ENCODE measurements at places on chromosomes 6 and 20. TPM values are rescaled to one million over a fixed set of nuclear protein-coding genes. Genes with fewer than 3 reads are reported as not detected.

The CLDN20 gene
- 1.2 TPM for polyA plus RNA-seq

The ABT1 gene
- polyA plus RNA-seq: 16.1 TPM

The SMOC2 gene
- polyA plus RNA-seq: 9.5 TPM

The DEF6 gene
- 6.4 TPM for polyA plus RNA-seq

DNA sequence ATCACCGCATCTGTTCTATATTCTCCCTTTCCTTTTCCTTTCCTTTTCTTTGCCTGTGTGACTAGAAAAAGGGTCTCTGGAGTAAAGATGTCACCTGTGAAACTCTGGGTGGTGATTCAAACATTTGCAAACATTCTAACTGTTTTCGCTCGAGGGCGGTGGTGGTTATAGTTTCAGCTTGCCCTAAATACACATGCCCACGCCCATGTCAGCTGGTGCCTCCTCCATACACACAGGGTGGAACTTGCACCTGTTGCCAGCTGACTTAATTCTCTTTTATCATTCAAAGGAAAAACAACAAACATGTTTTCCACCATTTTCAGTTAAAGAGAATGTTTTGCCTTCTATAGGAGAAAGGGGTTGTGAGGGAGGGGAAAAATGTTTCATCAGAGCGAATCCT is 381.9 kb upstream of the ARID1B start:
- peaks cover 16% of the 10 kb centered on the region for H3K27me3 ChIP-seq
- H3K4me3 ChIP-seq: no peak overlapping the region
- no peaks in the 10 kb centered on the region for H3K36me3 ChIP-seq
- H3K4me1 ChIP-seq: no peaks in the 10 kb centered on the region

DNA sequence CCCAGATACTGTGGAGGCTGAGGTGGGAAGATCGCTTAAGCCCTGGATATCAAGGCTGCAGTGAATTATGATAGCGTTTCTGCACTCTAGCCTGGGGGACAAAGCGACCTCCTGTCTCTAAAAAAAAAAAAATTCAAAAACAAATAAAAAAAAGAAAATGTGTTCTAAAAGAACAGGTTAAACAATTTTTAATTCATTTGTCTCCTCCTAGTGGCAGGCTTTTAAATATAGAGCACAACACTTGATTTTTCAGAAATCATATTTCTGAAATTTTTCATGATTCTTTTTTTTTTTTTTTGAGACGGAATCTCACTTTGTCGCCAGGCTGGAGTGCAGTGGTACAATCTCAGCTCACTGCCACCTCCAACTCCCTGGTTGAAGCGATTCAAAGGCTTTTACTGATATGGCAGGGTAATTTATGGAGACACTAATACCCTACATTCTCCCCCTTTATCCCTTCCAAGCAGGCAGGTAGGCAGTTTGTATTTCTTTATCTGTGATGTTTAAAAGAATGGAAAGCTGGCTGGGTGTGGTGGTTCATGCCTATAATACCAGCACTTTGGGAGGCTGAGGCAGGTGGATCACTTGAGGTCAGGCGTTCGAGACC is 8.7 kb upstream of the GTF3C6 start:
- H3K4me1 ChIP-seq: peaks cover 3% of the 10 kb centered on the region
- H3K27ac ChIP-seq: no peak overlapping the region
- H3K4me3 ChIP-seq: no peak overlapping the region
- no peaks in the 10 kb centered on the region for H3K36me3 ChIP-seq
- no peaks in the 10 kb centered on the region for H3K27me3 ChIP-seq

DNA sequence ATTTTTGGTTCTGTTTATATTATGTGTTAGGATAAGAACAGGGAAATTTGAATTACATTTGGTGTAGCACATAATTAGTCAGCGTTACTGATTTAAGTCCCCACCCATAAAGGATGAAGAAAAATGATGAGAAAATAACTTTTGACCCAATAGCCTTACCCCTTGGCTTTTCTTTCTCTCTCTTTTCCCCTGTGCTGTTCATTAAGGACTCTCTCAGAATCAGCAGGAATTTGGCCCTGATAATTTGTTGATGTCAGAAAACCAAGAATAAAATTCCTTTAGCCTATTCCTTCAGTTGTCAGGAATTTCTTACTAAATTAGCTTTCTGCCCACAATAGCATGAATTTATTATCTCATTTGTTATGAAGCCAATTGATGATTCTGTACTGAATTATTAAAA is 18.5 kb downstream of the PLCB1 start:
- no peak for DNase-seq
- no peaks in the 10 kb centered on the region for H3K27me3 ChIP-seq
- no peaks in the 10 kb centered on the region for H3K36me3 ChIP-seq
- peaks cover 65% of the 10 kb centered on the region for H3K4me1 ChIP-seq
- no peak overlapping the region for H3K27ac ChIP-seq

GRCh38 chr6:87763901-87764300 is 61.9 kb upstream of the AKIRIN2 start:
- H3K27ac ChIP-seq: no peak overlapping the region
- no peaks in the 10 kb centered on the region for H3K27me3 ChIP-seq
- peaks cover 10% of the 10 kb centered on the region for H3K4me1 ChIP-seq

DNA sequence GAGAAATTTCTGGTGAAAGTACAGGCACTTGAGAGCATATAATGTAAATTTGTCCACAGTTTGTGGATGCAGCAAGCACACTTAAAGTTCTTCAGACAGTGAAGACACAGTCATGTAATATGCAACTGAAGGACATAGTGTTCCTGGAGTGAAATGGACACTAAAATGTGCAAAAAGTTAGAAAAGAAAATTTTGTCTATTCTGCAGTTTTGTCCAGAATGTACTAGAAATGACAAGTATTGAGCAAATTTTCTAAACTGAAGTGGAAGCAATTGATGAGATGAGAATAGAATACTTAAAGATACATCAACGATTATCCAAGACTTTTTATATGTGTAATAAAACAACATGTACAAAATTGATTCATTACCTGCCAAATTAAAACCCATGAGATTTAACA is 647.0 kb upstream of the IMPG1 start:
- H3K27ac ChIP-seq: no peak overlapping the region
- H3K27me3 ChIP-seq: no peaks in the 10 kb centered on the region
- H3K4me1 ChIP-seq: no peaks in the 10 kb centered on the region
- H3K36me3 ChIP-seq: no peaks in the 10 kb centered on the region
- no peak for DNase-seq
- H3K4me3 ChIP-seq: no peak overlapping the region

DNA sequence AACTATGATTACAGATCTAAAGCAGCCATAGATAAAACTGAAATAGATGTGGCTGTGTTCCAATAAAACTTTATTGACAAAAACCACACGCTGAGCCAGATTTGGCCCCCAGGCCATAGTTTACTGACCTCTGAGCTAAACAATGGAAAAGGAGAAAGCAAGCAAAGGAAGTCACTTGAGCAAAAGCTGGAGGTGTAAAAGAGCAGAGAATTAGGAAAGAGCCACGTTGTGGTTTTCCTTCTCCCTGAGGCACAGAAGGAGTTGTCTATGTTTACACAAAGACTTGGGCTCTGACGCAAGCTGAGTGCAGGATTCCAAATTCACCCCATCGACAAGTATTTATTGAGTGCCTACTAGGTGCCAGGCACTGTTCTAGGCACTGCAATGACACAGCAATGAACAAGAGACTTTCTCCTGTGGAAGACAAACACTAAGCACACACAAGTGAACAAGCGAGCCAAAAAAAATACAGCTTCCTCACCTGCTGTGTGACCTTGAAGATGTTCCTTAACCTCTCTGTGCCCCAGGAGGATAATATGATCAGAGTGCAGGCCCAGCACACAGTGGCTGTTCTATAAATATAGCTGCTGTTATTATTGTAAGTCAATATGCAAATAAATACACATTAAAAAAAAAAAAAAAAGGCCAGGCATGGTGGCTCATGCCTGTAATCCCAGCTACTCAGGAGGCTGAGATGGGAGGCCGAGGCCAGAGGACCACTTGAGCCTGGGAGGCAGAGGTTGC is 75.4 kb upstream of the PTPN1 start:
- no peaks in the 10 kb centered on the region for H3K36me3 ChIP-seq
- H3K27me3 ChIP-seq: no peaks in the 10 kb centered on the region
- no peak for DNase-seq

- no peak overlapping the region for H3K4me3 ChIP-seq
- H3K4me1 ChIP-seq: no peaks in the 10 kb centered on the region
- no peak overlapping the region for H3K27ac ChIP-seq
- no peak for DNase-seq
These were observed 14.2 kb downstream of the MAP7 start for GRCh38 chr6:136535880-136536650.

DNA sequence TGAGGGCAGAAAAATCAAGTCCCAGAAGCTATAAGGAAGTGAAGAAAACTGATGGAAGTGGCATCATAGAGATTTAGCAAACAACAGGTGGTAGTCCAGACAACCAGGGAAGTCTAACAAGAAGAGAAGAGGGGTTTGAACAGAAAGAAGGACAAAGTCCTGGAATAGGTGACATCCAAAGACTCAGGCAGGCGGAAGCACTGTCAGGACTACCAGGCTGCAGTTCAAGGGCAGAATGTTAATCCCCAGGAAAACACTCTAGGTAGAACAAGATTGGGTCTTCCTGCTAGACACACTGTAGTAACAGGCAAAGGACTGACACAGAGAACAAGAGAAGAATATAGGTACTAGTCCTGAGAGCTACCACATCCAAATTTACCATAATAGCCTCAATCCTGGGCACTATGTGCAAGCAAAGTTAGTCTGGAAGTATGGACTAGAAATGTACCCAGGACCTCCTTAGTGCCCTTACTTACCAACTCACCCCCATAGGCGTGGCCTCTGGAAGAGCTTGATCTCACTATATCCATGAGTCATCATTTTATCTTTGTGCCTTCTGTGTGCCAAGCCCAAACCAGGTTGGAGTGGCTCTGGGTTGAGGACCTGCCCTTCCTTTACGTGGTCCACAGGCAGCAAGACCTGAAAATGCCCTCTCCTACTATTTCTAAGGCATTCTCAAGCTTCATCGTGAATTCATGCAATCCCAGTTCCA is 2.2 kb upstream of the EPB41L2 start:
- no peak for DNase-seq
- H3K27ac ChIP-seq: no peak overlapping the region
- no peak overlapping the region for H3K4me3 ChIP-seq
- no peaks in the 10 kb centered on the region for H3K4me1 ChIP-seq
- no peaks in the 10 kb centered on the region for H3K36me3 ChIP-seq

GRCh38 chr20:23046431-23046830 is 3.0 kb downstream of the THBD start:
- DNase-seq: no peak
- peak overlapping the region; percentile 91 for H3K27ac ChIP-seq
- peaks cover 9% of the 10 kb centered on the region for H3K36me3 ChIP-seq
- peaks cover 70% of the 10 kb centered on the region for H3K4me1 ChIP-seq

DNA sequence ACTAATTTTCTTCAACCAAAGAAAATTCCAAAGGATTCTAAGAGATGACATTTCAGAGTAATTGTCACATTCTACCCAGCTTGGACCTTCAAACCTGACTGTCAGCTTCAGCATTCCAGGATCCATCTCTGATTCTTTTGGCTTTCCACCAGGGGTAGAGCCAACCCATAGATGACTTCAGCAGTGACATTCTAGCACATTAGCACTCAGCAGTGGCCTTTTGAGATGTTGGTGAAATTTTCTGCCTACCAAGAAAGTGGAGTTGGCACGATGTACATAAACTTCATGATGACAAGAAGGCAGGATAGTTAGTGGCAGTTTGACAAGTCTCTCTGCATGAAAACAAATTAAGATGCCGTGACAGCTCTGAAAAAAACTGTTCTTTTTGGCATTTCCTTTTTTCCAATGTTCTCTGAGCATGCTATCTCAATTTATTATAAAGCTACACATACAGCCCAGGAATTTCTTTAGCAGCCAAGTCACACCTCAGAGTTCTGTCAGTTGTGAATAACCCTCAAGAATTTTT is 466.5 kb upstream of the RNF217 start:
- no peaks in the 10 kb centered on the region for H3K27me3 ChIP-seq
- no peak overlapping the region for H3K4me3 ChIP-seq
- H3K36me3 ChIP-seq: no peaks in the 10 kb centered on the region
- H3K4me1 ChIP-seq: no peaks in the 10 kb centered on the region
- no peak overlapping the region for H3K27ac ChIP-seq

- H3K4me3 ChIP-seq: no peak overlapping the region
- H3K27ac ChIP-seq: peak overlapping the region; percentile 76
- H3K27me3 ChIP-seq: no peaks in the 10 kb centered on the region
- peaks cover 54% of the 10 kb centered on the region for H3K4me1 ChIP-seq
These were observed 114.9 kb upstream of the PTPN1 start for GRCh38 chr20:50395251-50395729.

GRCh38 chr6:129575378-129576118 is 134.4 kb downstream of the ARHGAP18 start:
- no peaks in the 10 kb centered on the region for H3K4me1 ChIP-seq
- no peak overlapping the region for H3K27ac ChIP-seq
- no peak overlapping the region for H3K4me3 ChIP-seq
- no peaks in the 10 kb centered on the region for H3K27me3 ChIP-seq
- DNase-seq: peak; percentile 51
- H3K36me3 ChIP-seq: no peaks in the 10 kb centered on the region

DNA sequence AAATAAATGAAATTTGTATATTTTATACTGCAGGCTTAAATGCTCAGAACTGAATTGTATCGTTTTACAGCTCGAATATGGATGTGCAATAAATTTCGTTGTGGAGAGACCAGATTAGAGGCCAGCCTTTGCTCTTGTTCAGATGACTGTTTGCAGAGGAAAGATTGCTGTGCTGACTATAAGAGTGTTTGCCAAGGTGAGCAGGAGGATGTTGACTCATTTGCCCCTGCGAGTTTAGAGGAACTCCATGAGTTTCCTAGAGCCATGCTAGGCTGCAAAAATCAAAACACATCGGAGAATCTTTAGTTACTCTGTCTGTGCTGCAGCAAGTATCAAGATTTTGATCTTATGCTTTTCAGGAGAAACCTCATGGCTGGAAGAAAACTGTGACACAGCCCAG is 15.4 kb downstream of the ENPP3 start:
- H3K4me3 ChIP-seq: no peak overlapping the region
- no peaks in the 10 kb centered on the region for H3K36me3 ChIP-seq
- no peaks in the 10 kb centered on the region for H3K4me1 ChIP-seq
- DNase-seq: no peak
- no peak overlapping the region for H3K27ac ChIP-seq

All from left lung (tissue), 14 donors.